ENCODE measurements at places on chromosomes 1 and 21.

GRCh38 chr1:64861611-64862010 is 104.7 kb downstream of the JAK1 start:
- DNase-seq = no peak

DNA sequence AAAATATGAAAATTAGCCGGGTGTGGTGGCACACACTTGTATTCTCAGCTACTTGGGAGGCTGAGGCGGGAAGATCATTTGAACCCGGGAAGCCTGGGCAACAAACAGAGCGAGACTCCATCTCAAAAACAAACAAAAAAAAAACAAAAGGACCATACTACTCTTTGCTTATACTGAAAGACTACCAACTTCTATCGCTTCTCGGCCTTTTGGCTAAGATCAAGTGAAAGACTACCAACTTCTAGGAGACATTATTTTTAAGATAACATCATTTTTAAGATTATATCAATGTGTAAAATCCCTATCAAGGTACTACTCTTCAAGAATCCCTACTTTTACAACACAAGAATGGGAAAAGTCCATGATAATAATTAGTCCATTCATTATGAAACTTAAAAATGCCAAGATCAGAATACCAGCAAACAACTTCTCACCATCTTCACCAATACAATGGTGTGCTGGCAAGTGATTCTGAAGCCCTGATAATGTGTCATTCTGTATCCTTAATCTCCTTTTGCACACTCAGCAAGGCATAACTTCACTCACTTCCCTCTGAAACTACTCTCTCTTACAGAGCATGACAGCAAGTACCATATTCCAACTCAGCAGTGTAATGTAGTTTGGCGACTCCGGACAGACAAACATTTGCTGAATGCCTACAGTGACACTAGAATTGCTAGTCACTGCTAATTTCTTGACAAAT is 1.7 kb downstream of the PTP4A2 start:
- no peak for DNase-seq

DNA sequence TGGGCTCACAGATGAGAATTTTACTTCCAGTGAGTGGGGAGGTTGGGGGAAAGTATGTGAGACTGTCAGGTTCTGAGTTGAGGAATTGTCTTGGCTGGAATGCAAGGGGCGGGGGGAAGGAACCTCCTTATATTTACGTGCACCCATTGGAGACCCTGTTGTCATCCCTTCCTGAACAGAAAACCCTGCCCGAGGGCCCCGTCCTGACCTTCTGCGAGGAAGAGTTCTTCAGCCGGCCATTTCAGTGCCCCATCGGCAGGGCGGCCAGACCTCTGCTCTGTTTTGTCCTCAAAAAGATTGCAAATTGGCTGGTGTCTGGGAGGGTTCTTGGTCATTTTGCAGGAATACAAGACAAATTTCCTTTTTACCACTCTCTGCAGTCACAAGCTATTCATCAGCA is 7.1 kb downstream of the KIF26B start:
- no peak for DNase-seq

GRCh38 chr1:167447521-167448136 is 70.7 kb downstream of the CD247 start:
- no peak for DNase-seq

- DNase-seq = no peak
Observed at GRCh38 chr1:72434070-72434469, 151.7 kb upstream of the NEGR1 start.

- no peak for DNase-seq
Observed at GRCh38 chr1:30036666-30037065, 686.7 kb downstream of the MATN1 start.

DNA sequence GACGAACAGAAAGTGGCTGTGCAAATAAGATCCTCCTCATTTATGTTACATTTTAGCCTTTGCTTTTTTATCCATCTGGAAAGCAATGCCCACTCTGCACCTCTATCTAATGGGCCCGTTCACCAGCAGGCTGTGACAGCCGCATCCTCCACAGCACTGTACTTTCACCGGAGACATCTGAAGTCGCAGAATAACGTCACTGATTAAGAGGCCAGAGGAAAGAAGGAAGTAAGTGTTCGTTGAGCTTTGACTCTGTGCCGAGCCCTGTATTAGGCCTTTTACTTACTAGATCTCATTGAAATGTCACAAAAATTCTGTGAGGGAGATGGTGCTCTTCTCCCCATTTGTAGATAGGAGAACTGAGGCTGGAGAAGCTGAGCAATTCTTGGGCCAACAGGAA is 62.3 kb downstream of the KAZN start:
- DNase-seq = no peak

Data from cortex of kidney (tissue), 1 donor.